OCI-LY7 (cell line): ENCODE measurements at places on chromosomes 6 and 20. TPM values are rescaled to one million over a fixed set of nuclear protein-coding genes. Genes with fewer than 3 reads are reported as not detected.
A peak's percentile ranks its signal among the peaks of the same experiment; 100 is the strongest.

DNA sequence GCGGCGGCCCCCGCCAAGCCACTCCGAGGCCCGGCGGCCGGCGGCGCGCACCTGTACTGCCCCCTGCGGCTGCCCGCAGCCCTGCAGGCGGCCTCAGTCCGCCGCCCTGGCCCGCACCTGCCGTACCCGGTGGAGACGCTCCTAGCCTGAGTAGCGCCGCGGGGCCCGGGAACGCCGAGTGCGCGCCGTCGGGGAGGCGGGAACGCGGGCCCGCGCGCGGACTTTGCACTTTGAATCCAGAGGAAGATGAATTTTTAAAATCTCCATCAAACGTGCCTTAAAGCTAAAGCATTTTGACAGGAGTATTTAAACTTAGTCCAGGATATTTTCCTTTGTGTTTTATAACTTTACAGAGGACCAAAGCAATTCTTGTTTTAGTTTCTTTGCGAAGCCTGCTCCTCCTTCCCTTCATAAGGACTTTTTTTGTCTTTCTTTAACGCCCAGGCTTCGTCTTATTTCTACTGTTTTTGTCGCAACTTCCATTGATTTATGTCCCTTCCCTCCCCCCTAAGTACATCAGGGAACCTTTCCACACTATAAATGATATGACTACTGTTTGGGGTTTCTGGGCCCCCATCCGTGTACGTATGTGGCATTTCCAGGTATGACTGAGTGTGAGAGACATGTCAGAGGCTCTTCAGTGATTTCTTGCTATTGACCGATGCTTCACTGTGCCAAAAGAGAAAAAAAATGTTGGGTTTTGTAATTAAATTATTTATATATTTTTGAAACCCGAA lies 2.0 kb downstream of the FOXQ1 start:
- DNase-seq, result no peak

The NINL gene
- 0.55 and 0.57 TPM in 2 replicates for total RNA-seq

GRCh38 chr6:25835442-25836283 lies 3.8 kb upstream of the SLC17A1 start:
- DNase-seq, result no peak

- DNase-seq, result no peak
These were observed 77.9 kb downstream of the TMEM242 start for GRCh38 chr6:157245436-157245835.

DNA sequence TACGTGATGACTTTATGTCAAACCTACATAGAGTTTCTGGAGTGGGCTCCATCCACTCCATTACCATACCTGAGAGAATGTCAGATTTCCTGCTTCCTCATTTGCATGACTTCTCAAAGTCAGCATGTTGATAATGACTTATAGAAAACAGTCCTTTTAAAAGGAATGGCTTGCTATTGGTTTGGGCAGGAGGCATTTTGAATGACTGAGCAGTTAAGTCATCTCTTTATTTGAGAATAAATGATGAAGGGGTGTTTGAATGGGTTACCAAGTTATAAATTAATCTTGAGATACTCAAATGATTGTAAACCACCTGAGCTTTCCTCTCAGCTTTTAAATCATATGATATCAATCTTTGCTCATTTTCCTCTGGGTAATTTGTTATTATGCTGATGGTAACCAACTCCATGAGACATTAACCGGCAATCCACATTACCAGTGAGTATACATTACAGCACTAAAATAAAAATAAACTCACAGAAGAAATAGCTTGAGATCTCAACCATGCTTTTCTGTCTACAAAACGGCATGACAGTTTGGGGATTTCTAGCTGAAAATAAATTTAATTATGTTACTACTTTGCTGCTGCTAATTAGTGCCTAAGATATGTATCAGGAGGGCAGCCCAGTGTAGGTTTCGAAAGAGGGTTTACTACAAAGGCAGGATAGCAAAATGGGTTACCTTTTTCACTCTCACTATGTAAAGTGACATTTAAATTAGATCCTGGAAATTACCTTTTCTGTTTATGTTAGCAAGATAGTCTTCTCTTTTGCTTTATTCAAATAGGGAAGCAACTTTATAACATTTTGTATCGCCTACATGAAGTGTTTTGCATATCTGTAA lies 78.8 kb downstream of the RPS12 start:
- DNase-seq, result no peak

DNA sequence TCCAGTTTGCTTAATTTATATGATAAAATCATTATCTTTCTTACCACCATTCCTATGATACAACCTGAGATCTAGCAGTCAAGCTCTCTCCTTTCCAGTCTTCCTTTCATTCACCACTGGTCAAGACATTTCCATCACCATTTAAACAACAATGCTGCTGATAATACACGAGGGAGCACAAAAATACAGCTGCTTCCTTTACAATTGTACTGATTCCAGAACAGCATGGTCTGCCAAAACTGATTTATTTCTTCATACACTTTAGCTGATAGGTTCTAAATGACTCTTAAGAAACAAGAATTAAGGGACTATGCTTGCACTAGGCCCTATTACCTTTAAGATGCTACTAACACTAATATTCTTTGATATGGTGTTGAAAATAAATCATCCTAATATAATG lies 65.0 kb downstream of the EPM2A start:
- no peak for DNase-seq

DNA sequence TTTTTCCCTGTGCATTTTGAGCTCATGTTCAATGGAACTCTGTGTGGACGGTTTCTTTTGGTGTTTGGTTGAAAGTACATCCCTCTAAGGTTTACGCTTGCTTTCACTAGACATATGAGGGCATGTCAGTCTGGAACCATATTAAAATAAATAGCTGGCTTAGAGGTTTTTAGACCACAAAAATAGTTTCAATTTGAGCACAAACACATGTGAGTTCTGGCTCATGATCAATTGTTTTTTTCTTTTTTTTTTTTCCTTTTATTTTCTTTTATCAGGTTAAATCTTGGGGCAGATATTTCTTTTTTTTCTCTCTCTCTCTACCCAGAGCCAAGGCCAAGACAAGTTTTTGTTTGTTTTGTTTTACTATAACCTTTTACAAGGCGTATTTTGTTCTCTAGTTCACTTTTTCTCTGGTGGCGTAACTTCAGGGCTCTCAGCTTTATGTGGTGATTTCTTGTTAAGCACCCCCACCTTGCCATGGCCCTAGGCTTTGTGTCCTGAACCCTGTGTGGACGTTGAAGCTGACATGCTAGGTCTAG lies 92.9 kb downstream of the SHLD1 start:
- no peak for DNase-seq

The KIAA1755 gene
- total RNA-seq, result not detected in 2 replicates

The SLC35B3 gene
- 13.9 and 16.1 TPM in 2 replicates for total RNA-seq

The HLA-DRB1 gene
- total RNA-seq, result 98.1 and 111 TPM in 2 replicates

- DNase-seq, result no peak
These were observed 78.2 kb downstream of the THBS2 start for GRCh38 chr6:169175360-169175887.

GRCh38 chr6:25280344-25281074 lies 1.3 kb downstream of the CARMIL1 start:
- peak; percentile 39 for DNase-seq

DNA sequence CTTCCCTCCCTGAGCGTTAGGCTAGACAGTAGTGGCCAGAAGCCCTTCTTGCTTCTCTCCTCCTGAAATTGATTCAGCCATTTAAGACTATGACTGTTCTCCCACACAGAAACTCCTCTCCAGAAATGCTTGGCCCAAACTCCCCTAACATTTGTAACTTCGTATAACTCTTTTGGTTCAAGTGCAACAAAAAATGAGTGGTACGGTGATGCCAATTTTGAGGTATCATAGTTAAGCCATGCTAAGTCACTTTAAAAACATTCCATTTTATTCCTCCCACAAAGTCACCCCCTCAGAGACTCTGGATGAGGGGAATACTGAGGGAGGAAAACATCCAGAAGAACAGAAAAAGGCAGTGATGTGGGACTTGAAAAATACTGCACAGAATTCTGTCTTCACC lies 21.1 kb upstream of the ROS1 start:
- DNase-seq, result no peak

DNA sequence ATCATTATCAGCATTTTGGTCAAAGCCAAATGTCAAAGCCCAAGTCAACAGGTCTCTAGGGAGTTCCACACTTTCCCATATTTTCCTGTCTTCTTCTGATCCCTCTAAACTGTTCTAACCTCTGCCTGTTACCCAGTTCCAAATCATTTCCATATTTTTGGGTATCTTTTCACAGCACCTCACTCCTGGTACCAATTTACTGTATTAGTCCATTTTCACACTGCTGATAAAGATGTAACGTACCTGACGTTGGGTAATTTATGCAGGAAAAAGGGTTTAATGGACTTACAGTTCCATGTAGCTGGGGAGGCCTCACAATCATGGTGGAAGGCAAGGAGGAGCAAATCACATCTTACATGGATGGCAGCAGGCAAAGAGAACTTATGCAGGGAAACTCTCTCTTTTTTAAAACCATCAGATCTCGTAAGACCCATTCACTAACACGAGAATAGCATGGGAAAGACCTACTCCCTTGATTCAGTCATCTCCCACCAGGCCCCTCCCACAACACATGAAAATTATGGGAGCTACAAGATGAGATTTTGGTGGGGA lies 143.4 kb downstream of the PTPRK start:
- no peak for DNase-seq

The SPEF1 gene
- 0.27 TPM in 1 of 2 replicates, not detected in the other for total RNA-seq

GRCh38 chr6:112372226-112372806 lies 25.2 kb downstream of the RFPL4B start:
- DNase-seq, result peak; percentile 1

DNA sequence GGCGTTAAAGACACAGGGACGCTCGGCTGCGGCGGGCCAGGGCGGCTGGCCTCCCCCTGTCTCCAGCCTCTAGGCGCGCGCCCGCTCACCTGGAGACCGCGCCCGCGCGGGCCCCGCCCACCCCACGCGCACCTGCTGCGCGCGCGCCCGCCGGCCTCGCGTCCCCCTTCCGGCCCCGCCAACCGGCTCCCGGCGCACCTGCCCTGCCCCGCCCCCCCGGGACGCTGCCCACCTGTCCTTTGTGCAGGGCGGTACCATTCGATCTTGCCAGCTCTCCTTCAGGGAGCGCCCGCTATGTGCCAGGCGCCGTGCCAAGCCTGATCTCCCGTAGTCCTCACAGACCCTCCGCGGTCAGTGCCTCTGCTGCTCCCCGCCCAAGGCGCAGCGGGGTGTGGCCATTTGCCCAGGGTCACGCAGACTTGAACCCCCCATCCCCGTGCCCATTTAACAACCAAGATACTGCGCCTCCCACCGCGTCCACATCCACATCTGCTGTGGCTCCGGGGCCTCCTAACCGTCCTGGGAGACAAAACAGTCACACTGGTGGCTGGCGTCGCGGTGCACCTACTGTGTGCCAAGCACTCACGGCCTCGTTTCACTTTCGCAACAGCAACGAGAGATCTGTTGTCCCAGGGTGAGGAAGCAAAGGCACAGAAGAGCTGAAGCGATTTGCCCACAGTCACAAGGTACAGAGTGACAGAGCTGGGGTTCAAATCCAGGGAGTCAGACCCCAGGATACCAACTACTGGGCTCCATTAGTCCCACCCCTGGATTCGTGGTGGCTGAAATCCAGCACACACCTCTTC lies 48.1 kb downstream of the NOL4L start:
- peak; percentile 68 for DNase-seq

The RPS6KA2 gene
- 1.5 and 1.9 TPM in 2 replicates for total RNA-seq

The SULF2 gene
- 0.51 TPM in 1 of 2 replicates, not detected in the other for total RNA-seq

The OLIG3 gene
- not detected in 2 replicates for total RNA-seq

The TNFRSF21 gene
- 35.1 and 36.5 TPM in 2 replicates for total RNA-seq

The SDCBP2 gene
- 2.5 and 2.6 TPM in 2 replicates for total RNA-seq

The SS18L1 gene
- 16.8 and 17.7 TPM in 2 replicates for total RNA-seq

- DNase-seq, result peak; percentile 45
These were observed at the start of gene PTK6 for GRCh38 chr20:63536997-63537524. TSS of gene PTK6 (minus strand) at chr20:63537376. CDS start at chr20:63537314, 62 bp downstream.

GRCh38 chr6:133033263-133033662 lies 207.9 kb upstream of the EYA4 start:
- DNase-seq, result no peak

DNA sequence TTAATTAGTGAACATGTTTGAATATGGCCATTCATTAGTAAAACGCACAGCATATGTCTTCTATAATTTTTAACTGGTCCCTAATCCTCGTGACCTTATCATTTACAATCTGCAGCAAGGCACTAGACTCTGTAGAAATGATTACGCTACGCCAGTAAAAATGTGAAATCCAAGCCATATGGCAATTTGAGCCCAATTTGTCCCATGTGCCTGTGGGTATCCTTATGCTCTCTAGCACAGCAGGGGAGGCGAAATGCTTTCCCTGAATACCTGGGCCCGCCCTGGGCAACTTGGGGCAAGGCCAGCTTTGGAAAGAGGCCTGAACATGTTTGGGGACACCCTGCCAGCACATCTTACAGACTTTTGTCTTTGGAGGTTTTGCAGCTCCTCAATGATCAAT lies 122.7 kb upstream of the AGPAT4 start:
- DNase-seq, result no peak

GRCh38 chr20:8331740-8332412 lies 199.8 kb downstream of the PLCB1 start:
- DNase-seq, result no peak

DNA sequence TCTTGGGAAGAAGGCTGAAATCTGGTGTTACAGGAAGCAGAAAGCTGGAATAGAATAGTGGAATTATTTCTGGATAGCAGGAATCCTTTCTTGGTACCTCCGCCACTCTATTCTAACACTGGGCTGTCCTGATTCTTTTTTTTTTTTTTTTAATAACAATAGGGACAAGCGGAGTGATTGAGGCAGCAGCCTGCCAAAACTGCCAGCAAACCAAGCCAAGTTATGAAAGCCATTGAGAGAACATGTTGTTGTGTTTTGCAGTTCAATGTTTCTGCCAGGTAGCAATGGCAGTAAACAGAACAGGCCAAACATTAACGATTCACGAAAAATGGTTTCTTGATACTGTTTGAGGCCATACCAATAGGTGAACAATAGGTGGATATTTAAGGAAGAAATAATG lies 47.1 kb downstream of the SLC26A8 start:
- no peak for DNase-seq

DNA sequence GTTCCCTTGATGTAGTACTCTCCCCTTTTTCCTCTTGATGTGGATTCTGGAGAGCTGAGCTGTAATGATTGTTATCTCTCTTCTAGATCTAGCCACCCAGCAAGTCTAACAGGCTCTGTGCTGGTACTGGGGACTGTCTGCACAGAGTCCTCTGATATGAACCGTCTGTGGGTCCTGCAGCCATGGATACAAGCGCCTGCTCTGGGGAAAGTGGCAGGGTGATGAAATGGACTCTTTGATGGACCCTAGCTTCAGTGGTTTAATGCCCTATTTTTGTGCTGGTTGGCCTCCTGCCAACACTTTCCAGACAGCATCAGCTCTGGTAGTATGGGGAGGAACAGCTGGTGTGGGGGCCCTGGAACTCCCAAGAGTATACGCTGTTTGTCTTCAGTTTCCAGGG lies 216.3 kb downstream of the ADGRG6 start:
- no peak for DNase-seq

- no peak for DNase-seq
These were observed 193.4 kb upstream of the SUPT3H start for GRCh38 chr6:45571159-45571558.
